CD4-positive, alpha-beta T cell treated with Interferon alpha-2 for 1 hour (primary cell): ENCODE measurements at places on chromosomes 5 and 9.

GRCh38 chr5:59645380-59645779 lies 248.1 kb downstream of the PDE4D start:
- no peak for DNase-seq

GRCh38 chr5:73812962-73813588 lies 187.1 kb downstream of the ARHGEF28 start:
- DNase-seq: no peak

DNA sequence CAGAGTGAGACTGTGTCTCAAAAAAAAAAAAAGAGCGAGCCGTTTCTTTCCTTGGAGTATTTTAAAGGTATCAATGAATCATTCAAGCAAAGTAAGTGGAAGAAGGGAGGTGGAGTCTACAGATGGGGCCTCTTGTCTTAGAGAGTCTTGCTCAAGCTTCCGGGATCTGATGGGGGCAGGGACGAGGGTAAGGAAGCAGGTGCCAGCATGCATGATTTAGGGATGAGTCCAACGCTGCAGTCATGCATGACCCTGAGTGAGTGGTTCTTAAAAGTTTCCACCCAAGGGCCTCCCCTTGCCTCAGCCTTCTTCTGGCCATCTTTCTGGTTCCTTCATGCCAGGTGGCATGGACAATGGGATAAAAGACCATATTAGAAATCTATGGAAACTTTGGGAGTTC lies 79.6 kb downstream of the MYO10 start:
- DNase-seq: no peak

- DNase-seq: no peak
Measured at GRCh38 chr5:165232509-165233028, 1727.2 kb downstream of the MAT2B start.

DNA sequence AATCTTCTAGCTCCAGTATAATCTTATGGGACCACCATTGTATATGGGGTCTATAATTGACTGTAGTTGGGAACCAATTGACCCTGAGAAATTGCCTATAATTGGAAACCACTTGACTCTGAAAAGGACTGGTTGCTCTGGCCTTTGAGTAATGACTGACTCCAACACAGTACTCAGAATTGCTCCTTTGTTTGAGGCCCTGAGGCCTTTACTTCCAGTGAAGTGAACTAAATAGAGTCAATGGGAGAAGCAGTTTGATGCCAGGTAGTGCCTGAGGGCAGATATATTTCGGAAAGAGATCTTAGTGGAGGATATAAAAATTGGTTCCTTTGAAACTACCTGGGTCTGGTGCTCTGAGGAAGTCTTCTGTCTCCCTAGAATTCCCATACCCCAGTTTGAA lies 16.0 kb upstream of the TMEM171 start:
- DNase-seq: no peak

GRCh38 chr5:133425764-133426163 lies 186.6 kb downstream of the FSTL4 start:
- DNase-seq: no peak
